ENCODE measurements at places on chromosomes 6 and 20.

GRCh38 chr6:705047-705446, 12.1 kb upstream of the EXOC2 start:
- DNase-seq, result no peak

DNA sequence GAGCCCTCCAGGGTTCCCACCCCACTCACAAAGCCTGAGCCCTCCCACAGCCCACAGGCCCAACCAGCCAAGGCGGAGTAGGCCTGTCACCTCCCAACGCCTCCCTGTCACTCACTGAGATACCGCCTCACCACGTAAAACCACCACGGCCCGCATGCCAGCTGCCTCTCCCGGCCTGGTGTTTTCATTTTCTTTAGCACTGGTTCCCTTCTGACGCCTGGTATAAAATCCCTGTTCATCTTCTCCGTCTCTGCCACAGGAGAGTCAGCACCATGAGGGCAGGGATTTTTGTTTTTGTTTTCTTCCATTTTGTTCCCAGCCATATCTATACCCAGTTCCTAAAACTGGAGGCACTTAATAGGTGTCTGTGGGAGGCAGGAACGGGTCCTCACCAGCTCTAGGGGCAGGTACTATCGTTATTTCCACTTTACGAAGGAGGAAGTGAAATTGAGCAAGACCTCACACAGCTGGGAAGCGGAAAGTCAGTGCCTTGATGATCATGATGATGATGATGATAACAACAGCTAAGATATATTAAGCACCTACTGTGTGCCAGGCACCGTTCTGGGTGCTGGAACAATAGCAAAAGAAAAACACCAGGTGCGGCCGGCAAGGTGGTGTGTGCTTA, 58.6 kb downstream of the SNAI1 start:
- DNase-seq, result no peak

DNA sequence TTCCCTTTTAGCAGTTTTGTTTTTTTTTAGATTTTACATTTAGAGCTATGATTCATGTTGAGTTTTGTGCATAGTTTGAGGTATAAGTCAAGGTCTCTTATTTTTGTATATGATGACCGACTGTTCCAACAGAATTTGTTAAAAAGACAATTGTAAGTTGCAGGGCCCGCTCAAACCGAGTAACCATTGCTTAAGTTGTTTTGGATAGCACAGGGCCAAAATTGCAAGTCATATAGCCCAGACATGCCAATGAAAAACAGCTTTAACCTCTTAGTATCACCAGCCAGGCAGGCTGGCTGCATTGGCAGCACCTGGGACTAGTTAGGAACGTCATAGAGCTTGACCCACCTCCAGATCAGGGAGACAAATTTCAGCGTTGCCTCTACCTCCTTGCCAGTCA, 47.3 kb downstream of the PFDN4 start:
- DNase-seq, result no peak

DNA sequence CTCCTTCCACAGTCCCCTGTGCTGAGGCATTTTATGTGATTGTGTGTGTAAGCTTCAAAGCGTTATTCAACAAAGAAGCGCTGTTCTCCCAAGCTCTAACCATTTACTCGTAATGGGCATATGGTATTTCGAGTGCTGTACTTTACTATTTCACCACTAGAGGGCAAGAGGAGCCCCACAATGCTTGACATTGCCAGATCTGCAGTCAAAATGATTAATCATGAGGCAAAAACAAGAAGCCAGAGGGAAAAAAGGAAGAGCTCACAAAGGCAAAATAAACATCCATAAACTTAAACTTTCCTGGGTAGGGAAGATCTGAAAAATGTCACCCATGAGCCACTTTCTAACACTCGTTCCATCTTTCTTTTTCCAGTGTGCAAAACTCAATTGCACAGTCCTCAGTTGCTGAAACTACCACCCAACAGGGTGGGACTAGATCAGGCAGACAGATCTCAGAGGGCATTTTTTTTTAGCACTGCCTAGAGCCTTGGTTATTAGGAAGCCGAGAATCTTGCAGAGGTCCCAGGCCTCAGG, 215.0 kb upstream of the PLCB4 start:
- DNase-seq, result peak; percentile 54

- DNase-seq, result no peak
These were observed 484.7 kb downstream of the TFAP2B start for GRCh38 chr6:51303338-51303737.

- no peak for DNase-seq
These were observed 217.0 kb downstream of the DLL1 start for GRCh38 chr6:170073846-170074245.

GRCh38 chr6:4420160-4420865, 284.9 kb upstream of the ECI2 start:
- DNase-seq, result no peak

DNA sequence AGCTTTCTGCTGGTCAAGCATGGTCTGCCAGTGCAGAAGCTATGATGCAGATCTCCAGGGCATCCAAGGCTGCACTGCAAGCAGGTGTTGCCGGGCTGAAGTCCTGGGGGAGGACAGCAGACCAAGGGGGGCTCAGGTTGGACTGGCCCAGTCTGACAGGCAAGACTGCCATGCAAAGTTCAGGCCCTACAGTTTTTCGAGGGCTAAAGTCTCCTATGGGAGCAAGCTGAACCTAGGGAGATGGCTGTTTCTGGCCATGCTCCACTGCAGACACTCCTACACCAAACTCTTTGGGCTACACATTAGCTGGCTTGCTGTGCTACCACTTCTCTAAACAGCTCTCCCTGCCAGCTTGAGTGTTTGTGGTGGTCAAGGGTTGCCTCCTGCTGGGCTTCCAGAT, 130.0 kb upstream of the SYNCRIP start:
- no peak for DNase-seq

GRCh38 chr20:46251211-46251673, 57.1 kb downstream of the CDH22 start:
- no peak for DNase-seq

DNA sequence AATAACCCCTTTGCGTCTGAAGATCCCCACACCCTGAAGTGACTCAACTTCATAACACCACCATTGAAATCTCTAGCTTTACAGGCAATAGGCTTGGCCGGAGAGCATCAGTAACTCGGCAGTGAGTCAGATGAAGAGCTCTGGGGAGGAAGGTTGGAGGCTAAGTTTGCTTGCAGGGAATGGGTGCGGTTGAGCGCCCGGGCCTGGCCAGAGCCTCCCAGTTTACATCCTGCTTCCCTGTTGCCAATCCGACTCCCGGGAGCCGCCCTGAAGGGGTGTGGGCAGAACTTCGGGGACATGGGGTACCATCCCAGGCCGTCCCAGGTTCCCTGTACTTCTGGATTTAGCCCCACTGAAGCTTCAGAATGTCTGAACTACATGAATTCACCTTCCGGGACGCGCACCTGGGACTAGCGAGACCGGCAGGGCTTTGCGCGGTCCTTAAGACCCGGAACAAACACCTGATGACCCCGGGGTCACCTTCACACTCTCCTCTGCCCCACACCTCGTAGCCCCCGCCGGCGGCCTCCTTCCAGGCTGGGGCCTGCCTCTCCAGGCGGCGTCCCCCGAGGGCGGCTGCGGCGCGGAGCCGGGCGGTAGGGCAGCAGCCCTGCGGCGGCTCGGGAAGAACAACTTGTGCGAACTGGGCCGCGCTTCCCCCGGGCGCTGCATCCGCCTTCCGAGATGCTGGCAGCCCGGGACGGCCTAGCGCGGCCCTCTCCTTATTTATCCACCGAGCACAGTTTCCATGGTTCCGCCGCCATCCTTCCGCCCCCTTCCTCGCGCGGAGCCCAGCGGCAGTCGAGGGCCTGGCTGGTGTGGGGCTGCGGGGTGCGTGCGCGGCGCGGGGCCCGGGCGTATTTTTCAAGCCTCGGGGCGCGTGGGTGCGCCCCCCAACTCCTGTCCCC, 56.6 kb upstream of the RREB1 start:
- no peak for DNase-seq

DNA sequence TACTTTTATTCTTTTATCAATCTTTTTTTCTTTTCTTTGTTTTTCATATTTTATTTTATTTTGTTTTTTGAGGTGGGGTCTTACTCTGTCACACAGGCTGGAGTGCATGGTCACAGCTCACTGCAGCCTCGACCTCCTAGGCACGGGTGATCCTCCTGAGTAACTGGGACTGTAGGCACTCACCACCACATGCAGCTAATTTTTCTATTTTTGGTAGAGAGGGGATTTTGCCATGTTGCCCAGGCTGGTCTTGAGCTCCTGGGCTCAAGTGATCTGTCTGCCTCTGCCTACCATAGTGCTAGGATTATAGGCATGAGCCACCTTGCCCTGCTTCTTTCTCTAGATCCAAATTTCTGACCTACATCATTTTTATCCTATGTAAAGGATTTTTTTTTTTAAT, 153.2 kb downstream of the CDKAL1 start:
- DNase-seq, result no peak

All from activated CD4-positive, alpha-beta T cell treated with anti-CD3 and anti-CD28 coated beads, Interleukin-10, Interleukin-2, amounts not matched to agents 100 ng/mL and 50 ng/mL, durations not matched to agents 16 hours and 8 hours (primary cell).